ENCODE measurements at places on chromosomes 1 and 21. TPM values are rescaled to one million over a fixed set of nuclear protein-coding genes. Genes with fewer than 3 reads are reported as not detected.

The MTARC2 gene
- 34.5 TPM for total RNA-seq

The AKNAD1 gene
- not detected for total RNA-seq

The HMGCS2 gene
- total RNA-seq: 341 TPM

The LPAR3 gene
- total RNA-seq: 3.5 TPM

The CENPS gene
- total RNA-seq: 6.8 TPM

The IL22RA1 gene
- total RNA-seq: 27.6 TPM

The DRAXIN gene
- total RNA-seq: 0.16 TPM

The PADI4 gene
- not detected for total RNA-seq

The TP73 gene
- not detected for total RNA-seq

The NPL gene
- not detected for total RNA-seq

- no peak overlapping the region for H3K4me3 ChIP-seq
- H3K27me3 ChIP-seq: peaks cover 11% of the 10 kb centered on the region
- H3K4me1 ChIP-seq: peaks cover 15% of the 10 kb centered on the region
- DNase-seq: no peak
Observed at GRCh38 chr21:42308161-42308913, 6.9 kb downstream of the TFF3 start.

GRCh38 chr21:44397431-44398031 lies 44.1 kb downstream of the TRPM2 start:
- no peak for DNase-seq
- H3K36me3 ChIP-seq: no peaks in the 10 kb centered on the region
- no peak overlapping the region for H3K4me3 ChIP-seq
- H3K27ac ChIP-seq: no peak overlapping the region
- no peaks in the 10 kb centered on the region for H3K4me1 ChIP-seq
- H3K27me3 ChIP-seq: no peaks in the 10 kb centered on the region

GRCh38 chr1:212311836-212312497 lies 26.8 kb downstream of the PPP2R5A start:
- H3K4me3 ChIP-seq: no peak overlapping the region
- H3K27ac ChIP-seq: no peak overlapping the region
- no peaks in the 10 kb centered on the region for H3K4me1 ChIP-seq
- no peaks in the 10 kb centered on the region for H3K36me3 ChIP-seq
- no peak for DNase-seq

DNA sequence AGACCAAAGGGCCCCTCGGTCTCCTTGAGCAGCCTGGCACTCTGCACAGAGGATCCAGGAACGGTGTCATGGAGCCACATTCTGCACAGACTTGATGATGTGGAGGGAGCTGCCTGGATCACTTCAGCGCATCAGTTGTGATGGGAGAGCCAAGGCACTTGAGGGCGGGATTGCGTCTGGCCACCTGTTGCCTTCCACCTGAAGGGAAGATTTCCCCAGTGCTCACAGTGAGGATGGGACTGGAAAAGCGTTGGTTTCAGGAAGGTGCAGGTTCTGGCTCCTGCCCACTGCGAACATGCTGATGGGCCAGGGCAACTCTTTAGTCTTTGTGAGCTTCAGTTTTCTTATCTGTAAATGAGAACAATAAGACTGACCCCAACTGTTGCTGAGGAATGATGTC lies 2.6 kb downstream of the RER1 start:
- no peak overlapping the region for H3K27ac ChIP-seq
- no peak for DNase-seq
- peaks cover 19% of the 10 kb centered on the region for H3K36me3 ChIP-seq
- peaks cover 26% of the 10 kb centered on the region for H3K4me1 ChIP-seq
- no peak overlapping the region for H3K4me3 ChIP-seq

GRCh38 chr21:42724226-42724920 lies 71.0 kb downstream of the PDE9A start:
- H3K4me1 ChIP-seq: peaks cover 49% of the 10 kb centered on the region
- H3K36me3 ChIP-seq: no peaks in the 10 kb centered on the region
- no peaks in the 10 kb centered on the region for H3K27me3 ChIP-seq
- DNase-seq: peak; percentile 84

GRCh38 chr1:233440951-233441401 lies 113.5 kb downstream of the MAP3K21 start:
- no peaks in the 10 kb centered on the region for H3K4me1 ChIP-seq
- no peak overlapping the region for H3K27ac ChIP-seq
- no peak for DNase-seq
- no peaks in the 10 kb centered on the region for H3K36me3 ChIP-seq
- H3K27me3 ChIP-seq: peaks cover 12% of the 10 kb centered on the region

DNA sequence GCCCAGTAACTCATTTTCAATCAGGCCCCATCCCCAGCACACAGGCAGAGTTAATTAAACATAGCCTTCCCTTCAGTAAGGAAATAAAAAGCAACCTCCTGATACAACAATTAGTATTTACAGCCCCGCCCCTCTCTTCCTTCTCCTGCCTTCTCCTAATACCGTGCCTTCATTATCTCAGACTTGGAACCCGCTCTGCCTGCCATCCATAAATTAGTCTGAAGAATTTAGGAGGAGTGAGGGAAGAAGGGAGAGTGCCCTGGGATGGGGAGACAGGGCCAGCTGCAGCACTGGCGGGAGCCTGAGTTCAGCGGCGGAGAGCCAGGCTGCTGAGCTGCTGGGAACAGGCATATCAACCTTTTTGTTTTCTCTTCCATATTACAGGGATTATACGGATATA lies 172.8 kb downstream of the ACTL8 start:
- H3K36me3 ChIP-seq: no peaks in the 10 kb centered on the region
- no peaks in the 10 kb centered on the region for H3K4me1 ChIP-seq
- H3K4me3 ChIP-seq: no peak overlapping the region
- no peak for DNase-seq

GRCh38 chr1:225813214-225813964 lies 3.5 kb downstream of the EPHX1 start:
- peak; percentile 62 for DNase-seq
- peak overlapping the region; percentile 87 for H3K27ac ChIP-seq
- H3K4me1 ChIP-seq: peaks cover 49% of the 10 kb centered on the region

GRCh38 chr1:220001095-220001501 lies 45.2 kb downstream of the EPRS1 start:
- H3K4me1 ChIP-seq: no peaks in the 10 kb centered on the region
- no peak overlapping the region for H3K27ac ChIP-seq
- peaks cover 63% of the 10 kb centered on the region for H3K36me3 ChIP-seq
- H3K4me3 ChIP-seq: no peak overlapping the region
- DNase-seq: no peak

DNA sequence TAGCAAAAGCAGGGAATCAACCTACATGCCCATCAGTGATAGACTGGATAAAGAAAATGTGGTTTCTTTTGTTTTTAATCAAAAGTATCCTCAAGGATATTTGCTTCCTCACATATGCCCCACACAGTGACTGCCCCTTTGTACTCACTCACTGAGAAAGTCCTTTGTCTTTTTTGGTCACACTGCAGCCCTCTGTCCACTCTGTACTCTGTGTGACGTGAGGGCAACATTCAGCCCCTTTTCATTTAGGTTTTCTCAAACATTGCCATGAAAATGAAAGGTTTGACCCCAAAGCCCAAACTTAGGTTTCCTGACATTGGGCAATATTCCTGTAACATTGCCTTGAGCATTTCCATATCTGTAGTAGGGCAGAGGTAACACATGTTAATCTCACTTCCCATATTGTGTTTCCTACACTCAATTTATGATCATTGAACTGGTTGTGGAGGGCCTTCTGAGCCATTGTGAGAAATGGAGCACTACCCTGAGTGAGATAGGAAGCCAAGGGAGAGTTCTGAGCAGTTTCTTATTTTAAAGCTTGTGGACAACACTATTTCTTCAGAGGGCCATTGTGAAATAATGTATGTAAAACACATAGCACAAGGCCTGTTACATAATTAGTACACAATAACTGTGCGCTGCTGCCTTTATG lies 501.9 kb upstream of the C1orf87 start:
- no peaks in the 10 kb centered on the region for H3K4me1 ChIP-seq
- H3K36me3 ChIP-seq: no peaks in the 10 kb centered on the region
- DNase-seq: no peak
- H3K27ac ChIP-seq: no peak overlapping the region
- no peak overlapping the region for H3K4me3 ChIP-seq

- DNase-seq: no peak
- H3K4me1 ChIP-seq: no peaks in the 10 kb centered on the region
- H3K27me3 ChIP-seq: no peaks in the 10 kb centered on the region
Observed at GRCh38 chr21:31416465-31416864, 72.4 kb upstream of the TIAM1 start.

DNA sequence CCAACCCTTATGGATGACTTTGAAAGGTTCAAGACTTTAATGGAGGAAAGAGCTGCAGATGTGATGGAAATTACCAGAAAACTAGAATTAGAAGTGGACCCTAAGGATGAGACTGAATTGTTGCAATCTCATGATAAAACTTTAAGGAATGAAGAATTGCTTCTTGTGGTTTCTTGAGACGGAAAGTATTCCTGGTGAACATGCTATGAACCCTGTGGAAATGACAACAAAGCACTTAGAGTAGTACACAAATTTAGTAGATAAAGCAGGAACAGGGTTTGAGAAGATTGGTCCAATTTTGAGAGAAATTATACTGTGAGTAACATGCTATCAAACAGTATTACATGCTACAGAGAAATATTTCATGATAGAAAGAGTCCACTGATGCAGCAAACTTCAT lies 215.4 kb downstream of the OMA1 start:
- H3K27me3 ChIP-seq: no peaks in the 10 kb centered on the region
- no peak overlapping the region for H3K27ac ChIP-seq
- no peaks in the 10 kb centered on the region for H3K36me3 ChIP-seq

- H3K36me3 ChIP-seq: no peaks in the 10 kb centered on the region
- peak overlapping the region; percentile 88 for H3K27ac ChIP-seq
- no peak overlapping the region for H3K4me3 ChIP-seq
- H3K27me3 ChIP-seq: no peaks in the 10 kb centered on the region
Observed at GRCh38 chr1:147542569-147542897, 1.2 kb downstream of the BCL9 start.

DNA sequence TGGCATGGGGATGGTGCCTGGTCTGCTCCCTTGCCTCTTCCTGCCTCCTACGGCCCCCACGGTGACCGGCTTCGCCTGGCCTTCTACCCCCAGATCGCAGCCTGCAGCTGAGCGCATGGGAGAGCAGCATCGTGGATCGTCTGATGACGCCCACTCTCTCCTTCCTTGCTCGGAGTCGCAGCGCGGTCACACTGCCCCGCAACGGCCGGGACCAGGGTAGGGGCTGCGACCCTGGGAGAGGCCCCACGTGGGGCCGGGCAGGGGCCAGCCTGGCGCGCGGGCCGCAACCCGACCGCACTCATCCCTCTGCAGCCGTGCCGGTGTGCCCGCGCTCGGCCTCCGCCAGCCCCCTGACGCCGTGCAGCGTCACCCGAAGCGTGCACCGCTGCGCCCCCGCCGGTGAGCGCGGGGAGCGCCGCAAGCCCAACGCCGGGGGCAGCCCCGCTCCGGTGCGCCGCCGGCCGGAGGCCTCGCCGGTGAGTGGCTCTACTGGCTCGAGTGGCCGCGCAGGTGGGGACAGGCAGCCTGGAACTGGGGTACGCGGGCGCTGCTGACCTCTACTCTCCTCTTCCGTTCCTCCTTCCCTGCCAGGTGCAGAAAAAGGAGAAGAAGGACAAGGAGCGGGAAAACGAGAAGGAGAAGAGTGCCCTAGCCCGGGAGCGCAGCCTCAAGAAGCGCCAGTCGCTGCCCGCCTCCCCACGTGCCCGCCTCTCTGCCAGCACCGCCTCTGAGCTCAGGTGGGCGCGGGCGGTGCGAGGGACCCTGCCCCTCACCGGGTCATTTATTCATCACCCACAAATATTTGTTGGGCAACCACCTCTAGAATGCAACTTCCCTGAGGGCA lies 20.4 kb downstream of the MAP7D1 start:
- no peaks in the 10 kb centered on the region for H3K27me3 ChIP-seq
- H3K36me3 ChIP-seq: no peaks in the 10 kb centered on the region
- no peak for DNase-seq
- no peak overlapping the region for H3K4me3 ChIP-seq
- H3K27ac ChIP-seq: peak overlapping the region; percentile 86

DNA sequence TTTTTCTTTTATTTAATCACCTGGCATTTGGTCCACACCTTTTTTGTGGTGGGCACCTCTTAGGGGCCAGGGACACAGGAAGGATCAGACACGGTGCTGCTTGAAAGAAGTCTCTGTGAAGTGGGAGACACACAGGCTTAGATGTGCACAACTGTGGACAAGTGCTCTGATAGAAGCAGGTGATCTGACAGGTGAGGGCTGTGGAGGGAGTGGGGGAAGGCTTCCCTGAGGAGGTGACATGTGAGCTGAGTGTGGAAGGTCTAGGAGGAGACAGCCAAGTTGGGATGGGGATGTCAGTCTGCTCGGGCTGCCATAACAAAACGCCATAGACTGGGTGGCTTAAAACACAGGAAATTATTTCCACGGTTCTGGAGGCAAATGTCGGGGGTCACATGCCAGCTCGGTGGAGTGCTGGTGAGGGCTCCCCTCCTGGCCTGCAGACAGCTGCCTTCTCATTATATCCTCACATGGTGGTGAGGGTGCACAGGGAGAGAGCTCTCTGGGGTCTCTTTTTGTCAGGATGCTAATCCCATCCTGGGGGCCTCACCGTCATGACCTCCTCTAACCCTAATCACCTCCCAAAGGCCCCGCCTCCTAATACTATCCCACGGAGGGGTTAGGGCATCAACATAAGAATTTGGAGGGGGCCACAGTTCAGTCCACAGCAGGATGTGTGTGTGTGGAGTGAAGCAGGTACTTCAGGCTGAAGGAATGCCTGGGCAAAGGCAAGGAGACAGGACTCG lies 5.2 kb upstream of the KIAA1614 start:
- peaks cover 14% of the 10 kb centered on the region for H3K4me1 ChIP-seq
- peaks cover 6% of the 10 kb centered on the region for H3K27me3 ChIP-seq
- H3K36me3 ChIP-seq: no peaks in the 10 kb centered on the region
- no peak overlapping the region for H3K27ac ChIP-seq
- DNase-seq: no peak

- peak; percentile 77 for DNase-seq
- peaks cover 4% of the 10 kb centered on the region for H3K4me1 ChIP-seq
Observed at GRCh38 chr1:184843732-184844495, 89.3 kb upstream of the EDEM3 start.

- H3K27ac ChIP-seq: peak overlapping the region; percentile 0
- H3K4me1 ChIP-seq: no peaks in the 10 kb centered on the region
- peak; percentile 18 for DNase-seq
- H3K27me3 ChIP-seq: no peaks in the 10 kb centered on the region
- no peak overlapping the region for H3K4me3 ChIP-seq
Observed at GRCh38 chr1:229253151-229253974, 17.5 kb upstream of the RAB4A start.

- no peak overlapping the region for H3K27ac ChIP-seq
- no peaks in the 10 kb centered on the region for H3K36me3 ChIP-seq
- DNase-seq: no peak
- H3K27me3 ChIP-seq: no peaks in the 10 kb centered on the region
- H3K4me1 ChIP-seq: no peaks in the 10 kb centered on the region
Observed at GRCh38 chr1:214694769-214695168, 91.8 kb downstream of the CENPF start.

- peak overlapping the region; percentile 94 for H3K27ac ChIP-seq
- H3K36me3 ChIP-seq: no peaks in the 10 kb centered on the region
- peaks cover 53% of the 10 kb centered on the region for H3K27me3 ChIP-seq
- H3K4me1 ChIP-seq: peaks cover 36% of the 10 kb centered on the region
- H3K4me3 ChIP-seq: peak overlapping the region; percentile 68
Observed at GRCh38 chr1:29123053-29123886, 433 bp downstream of the TMEM200B start.

Data from transverse colon (tissue), 4 donors.